GM10248 (cell line): ENCODE measurements at places on chromosomes 11 and 22.

DNA sequence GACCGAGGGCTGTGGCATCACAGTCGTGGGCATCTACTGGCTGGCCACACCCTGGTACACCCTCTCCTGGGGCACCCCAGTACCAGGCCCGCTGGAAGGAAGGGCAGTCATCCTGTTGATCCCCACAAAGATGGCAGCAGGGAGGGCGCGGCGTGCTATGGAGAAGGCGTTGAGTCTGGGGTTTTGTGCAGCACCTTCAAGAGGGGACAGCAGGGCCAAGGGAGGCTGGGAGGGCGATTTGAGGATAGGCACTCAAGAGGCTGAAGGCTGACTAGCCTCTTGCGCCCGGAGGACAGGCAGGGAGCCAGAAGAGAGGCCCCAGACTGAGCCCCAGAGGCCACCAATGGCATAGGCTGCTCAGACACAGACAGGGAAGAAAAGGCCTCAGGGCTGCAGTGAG is 2.2 kb upstream of the BRSK2 start:
- no peak for DNase-seq

GRCh38 chr22:45212306-45212709 is 28.4 kb downstream of the KIAA0930 start:
- no peak for DNase-seq

DNA sequence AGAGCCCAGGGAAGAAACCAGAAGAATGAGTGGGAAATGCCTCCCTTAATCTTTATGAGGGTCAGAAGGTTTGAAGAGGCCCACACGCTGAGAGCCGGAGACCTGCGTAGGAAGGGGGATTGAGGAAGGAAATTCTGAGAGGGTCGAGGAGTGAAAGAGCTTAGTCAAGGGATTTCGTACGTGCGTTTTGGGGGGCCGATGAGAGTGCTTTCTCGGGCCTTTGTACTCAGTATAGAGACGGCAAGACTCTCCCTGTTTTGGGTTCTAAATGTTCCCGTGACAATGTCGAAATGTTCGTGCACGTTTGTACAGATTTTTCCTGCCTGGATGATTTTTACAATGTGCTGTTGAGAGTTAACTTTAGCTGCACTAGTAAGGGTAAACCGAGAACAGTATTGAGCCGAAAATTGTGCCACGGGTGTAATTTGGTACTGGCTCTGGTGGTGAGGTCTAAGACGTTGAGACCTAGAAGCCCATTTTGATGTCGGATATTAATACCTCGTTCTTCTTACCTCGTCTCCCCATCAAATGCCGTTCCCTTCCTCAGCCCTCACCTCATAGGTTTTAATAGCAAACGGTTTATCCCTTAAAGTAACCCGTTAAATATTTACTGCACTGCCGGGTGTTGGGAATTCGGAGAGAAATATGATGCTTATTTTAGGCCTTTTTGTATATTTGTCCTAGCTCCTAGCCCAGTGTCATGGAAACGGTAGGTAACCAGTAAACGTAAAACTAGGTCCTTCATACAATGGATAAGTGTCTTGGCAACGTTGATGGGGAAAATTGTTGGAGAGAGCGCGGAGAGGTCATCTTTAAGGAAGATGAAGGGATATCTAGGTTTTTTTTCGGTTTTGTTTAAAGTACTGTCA is 734 bp downstream of the C11orf58 start:
- DNase-seq = peak; percentile 11

GRCh38 chr22:38034278-38034882 is 22.8 kb upstream of the PICK1 start:
- DNase-seq = peak; percentile 61

DNA sequence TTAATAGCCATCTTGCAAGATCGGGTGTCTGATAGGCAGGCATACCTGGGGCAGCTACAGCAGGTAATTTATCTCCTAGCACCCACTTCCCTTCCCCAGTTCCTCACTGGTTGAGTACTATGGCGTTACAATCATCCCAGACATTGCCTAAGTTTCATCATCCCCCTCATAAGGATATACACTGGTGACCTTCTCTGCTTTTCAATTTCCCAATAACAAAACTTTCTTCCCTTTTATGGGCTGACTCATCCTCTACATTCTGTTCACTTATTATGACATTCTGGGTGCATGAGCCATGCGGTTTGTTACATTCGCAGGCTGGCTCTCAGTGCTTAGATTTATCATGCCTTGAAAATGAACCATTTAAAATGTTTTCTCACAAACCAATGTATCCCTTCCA is 5.0 kb upstream of the MRPL11 start:
- DNase-seq = no peak
